ENCODE measurements at places on chromosomes 12 and 14. TPM values are rescaled to one million over a fixed set of nuclear protein-coding genes. Genes with fewer than 3 reads are reported as not detected.

DNA sequence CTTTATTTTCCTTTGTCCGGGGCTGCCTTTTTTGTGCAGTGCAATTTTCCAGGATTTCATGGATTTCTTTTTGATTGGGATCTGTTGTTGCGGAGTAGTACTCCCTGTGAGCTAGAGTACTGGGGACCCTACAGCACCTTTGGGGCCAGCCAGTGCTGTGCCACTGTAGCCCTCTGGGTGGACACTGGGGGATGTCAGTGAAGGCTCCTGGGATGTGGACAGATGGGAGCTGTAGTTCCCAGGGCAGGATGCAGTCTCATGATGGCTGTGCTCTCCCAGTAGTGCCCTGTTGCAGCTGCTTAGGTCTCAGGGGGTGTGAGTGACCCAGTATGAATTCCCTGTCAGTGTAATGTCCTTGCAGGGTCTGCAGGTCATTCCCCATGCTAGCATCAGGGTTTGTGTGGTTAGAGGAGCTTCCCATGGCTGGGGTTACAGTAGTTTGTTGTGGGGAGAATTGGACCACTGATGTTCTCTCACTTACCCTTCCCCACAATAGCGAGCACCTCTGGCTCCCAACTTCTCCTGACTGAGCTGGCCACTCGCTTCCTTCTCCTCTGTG, 72.2 kb downstream of the BRMS1L start:
- DNase-seq, result no peak
- H3K27ac ChIP-seq, result peak overlapping the region; percentile 43
- no peak overlapping the region for H3K4me3 ChIP-seq
- no peaks in the 10 kb centered on the region for H3K36me3 ChIP-seq
- no peaks in the 10 kb centered on the region for H3K27me3 ChIP-seq

DNA sequence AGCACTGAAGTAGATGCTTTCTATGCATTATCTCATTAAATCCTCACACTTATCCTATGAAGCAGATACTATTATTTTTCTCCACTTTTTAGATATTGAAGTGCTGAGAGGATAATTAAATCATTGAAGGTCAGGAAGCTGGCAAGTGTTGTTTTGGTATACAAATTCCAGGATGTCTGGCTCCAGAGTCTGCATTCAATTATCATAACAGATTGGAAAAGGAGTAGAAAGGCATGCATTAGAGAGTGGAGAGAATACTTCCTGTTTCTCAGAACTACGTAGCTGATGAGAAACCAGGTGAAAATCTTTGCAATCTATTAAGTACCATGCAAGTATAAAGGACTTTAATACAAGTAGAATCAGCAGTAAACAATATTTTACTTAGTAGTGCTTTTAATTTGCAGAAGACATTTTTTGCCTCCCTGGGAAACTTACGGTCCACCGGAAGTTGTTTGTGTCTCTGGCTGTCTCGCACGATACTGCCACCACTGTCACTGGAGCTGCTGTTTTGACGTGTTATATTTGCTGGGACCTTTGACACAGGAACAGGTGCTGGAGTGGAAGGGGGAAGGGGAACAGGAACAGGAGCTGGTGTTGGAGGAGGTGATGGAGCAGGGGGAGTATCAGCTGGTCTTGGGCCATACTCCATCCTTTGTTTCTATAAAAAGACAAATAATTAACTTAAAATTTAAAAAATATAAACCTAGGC, 158.0 kb downstream of the EPS8 start:
- H3K4me1 ChIP-seq, result no peaks in the 10 kb centered on the region
- H3K4me3 ChIP-seq, result no peak overlapping the region
- no peaks in the 10 kb centered on the region for H3K27me3 ChIP-seq
- peak overlapping the region; percentile 67 for H3K27ac ChIP-seq
- no peaks in the 10 kb centered on the region for H3K36me3 ChIP-seq

PPM1H gene
- 0.78 TPM for total RNA-seq

KSR2 gene
- total RNA-seq, result under 0.01 TPM

CCND2 gene
- total RNA-seq, result 84.1 TPM

DNA sequence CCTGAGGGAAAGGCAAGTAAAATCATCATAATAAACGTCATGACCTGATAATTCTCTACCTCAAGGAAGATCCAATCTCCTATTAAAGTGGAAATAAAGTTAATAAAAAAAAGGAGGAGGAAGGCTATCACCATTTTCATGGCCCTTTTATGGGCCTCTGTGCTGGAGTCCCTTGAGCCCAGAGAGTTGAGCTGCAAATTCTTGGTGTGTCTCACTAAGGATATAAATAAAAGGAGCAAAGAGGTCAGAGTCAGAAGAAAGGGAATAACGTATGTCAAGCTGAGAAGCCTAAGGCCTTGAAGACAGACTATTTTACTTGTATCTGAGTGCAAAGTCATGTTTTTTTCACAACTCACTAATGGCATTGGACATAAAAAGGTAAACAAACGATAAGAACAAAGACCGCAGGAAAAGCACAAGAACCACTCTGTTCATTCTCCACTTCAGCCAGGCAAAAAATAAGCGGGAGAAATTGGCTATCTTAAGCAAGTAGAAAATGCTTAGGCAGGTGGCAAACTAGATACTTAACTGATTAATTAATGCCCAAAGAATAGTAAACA, 12.0 kb upstream of the SMIM10L1 start:
- no peak overlapping the region for H3K27ac ChIP-seq
- no peak for DNase-seq
- H3K27me3 ChIP-seq, result no peaks in the 10 kb centered on the region

- H3K27me3 ChIP-seq, result peaks cover 37% of the 10 kb centered on the region
- H3K4me3 ChIP-seq, result no peak overlapping the region
- DNase-seq, result no peak
- no peaks in the 10 kb centered on the region for H3K36me3 ChIP-seq
- H3K4me1 ChIP-seq, result no peaks in the 10 kb centered on the region
Observed at GRCh38 chr12:132451836-132452195, 38.1 kb upstream of the FBRSL1 start.

DNA sequence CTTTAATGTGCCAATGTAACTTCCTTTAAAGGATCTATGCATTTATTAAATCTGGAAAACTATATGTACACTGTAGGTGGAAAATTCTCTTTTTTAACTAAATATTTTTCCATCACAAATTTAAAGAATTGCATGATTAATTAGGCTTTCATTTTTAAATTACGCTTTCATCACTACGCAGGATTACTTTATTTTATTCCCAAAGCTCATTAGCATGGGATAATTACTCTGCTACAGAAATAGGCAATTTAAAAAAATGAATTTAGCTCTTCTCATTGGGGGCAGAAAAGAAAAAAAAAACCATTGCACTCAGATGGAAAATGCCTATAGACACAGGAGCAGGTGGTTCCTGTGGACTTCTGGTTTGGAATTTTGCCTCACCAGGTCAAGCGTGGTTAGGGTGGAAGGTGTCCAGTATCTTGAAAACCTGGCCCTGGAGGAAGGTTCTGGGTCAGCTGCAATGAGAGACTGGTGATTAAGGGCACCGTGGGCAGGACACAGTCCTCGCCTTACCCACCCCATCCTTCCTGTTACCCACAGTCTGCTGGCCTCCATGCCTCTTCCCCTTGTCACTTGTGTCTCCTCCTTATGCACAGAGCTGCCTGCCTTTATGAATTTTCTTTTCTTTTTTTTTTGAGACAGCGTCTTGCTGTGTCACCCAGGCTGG, 17.3 kb upstream of the RIN3 start:
- no peaks in the 10 kb centered on the region for H3K4me1 ChIP-seq
- no peak overlapping the region for H3K27ac ChIP-seq
- no peaks in the 10 kb centered on the region for H3K36me3 ChIP-seq

NKX2-1 gene
- total RNA-seq, result not detected

- no peak overlapping the region for H3K27ac ChIP-seq
- H3K4me3 ChIP-seq, result no peak overlapping the region
- no peaks in the 10 kb centered on the region for H3K27me3 ChIP-seq
- DNase-seq, result no peak
- H3K36me3 ChIP-seq, result no peaks in the 10 kb centered on the region
- H3K4me1 ChIP-seq, result peaks cover 34% of the 10 kb centered on the region
Observed at GRCh38 chr12:65951697-65952096, 127.4 kb downstream of the HMGA2 start.

KANSL2 gene
- 75.8 TPM for total RNA-seq

- no peaks in the 10 kb centered on the region for H3K36me3 ChIP-seq
- peaks cover 11% of the 10 kb centered on the region for H3K4me1 ChIP-seq
- H3K4me3 ChIP-seq, result no peak overlapping the region
- H3K27ac ChIP-seq, result no peak overlapping the region
- DNase-seq, result no peak
Observed at GRCh38 chr14:32434880-32435279, 105.8 kb downstream of the AKAP6 start.

GRCh38 chr14:103816991-103817390, 30.4 kb downstream of the PPP1R13B start:
- H3K4me1 ChIP-seq, result peaks cover 15% of the 10 kb centered on the region
- no peak for DNase-seq
- H3K4me3 ChIP-seq, result no peak overlapping the region
- no peaks in the 10 kb centered on the region for H3K27me3 ChIP-seq

DNA sequence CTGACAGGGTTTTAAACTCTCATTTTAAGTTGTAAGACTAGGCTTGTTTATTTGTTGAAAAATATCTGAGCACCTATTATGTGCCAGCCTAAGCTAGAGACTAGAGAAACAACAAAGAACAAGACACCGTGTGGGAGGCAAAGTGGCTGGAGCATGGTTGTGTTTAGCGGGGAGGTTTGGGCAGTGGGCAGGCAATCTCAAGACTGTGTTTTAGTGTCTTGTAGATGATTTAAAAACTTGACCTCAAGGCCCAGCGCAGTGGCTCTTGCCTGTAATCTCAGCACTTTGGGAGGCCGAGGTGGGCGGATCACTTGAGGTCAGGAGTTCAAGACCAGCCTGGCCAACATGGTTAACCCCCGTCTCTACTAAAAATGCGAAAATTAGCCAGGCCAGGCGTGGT, 7.8 kb downstream of the RPL36AL start:
- no peaks in the 10 kb centered on the region for H3K4me1 ChIP-seq
- H3K4me3 ChIP-seq, result no peak overlapping the region
- H3K36me3 ChIP-seq, result no peaks in the 10 kb centered on the region
- H3K27me3 ChIP-seq, result no peaks in the 10 kb centered on the region

SETD1B gene
- total RNA-seq, result 13.2 TPM

CCDC92 gene
- total RNA-seq, result 41.0 TPM

CACNA2D4 gene
- total RNA-seq, result 16.2 TPM

TNFAIP2 gene
- 42.9 TPM for total RNA-seq

GYS2 gene
- 0.39 TPM for total RNA-seq

DNA sequence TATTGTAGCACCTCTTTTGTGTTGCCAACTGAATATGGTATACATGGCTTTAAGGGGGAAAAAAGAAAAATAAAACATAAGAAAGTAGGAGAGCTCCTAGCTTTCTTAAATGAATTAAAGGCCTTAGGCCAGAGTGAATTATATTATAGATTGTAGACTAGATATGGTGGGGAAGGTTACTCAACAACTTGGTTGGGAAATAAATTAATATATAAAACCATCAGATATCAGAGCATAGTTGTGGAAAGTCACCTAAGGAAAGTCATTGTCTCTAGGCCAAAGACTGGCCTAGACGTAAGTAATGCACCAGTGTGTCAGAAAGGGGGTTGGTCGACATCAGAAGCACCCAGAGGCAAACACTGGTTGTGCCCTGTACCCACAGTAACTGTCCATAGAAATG, 391.8 kb downstream of the RAD51B start:
- peak overlapping the region; percentile 80 for H3K27ac ChIP-seq
- no peaks in the 10 kb centered on the region for H3K36me3 ChIP-seq
- no peak overlapping the region for H3K4me3 ChIP-seq
- peaks cover 35% of the 10 kb centered on the region for H3K4me1 ChIP-seq
- DNase-seq, result no peak

POTEG gene
- total RNA-seq, result not detected

Data from tibial nerve (tissue), 4 donors.